Cardiac ventricle fibroblast (primary cell): ENCODE measurements at places on chromosomes 1 and 21. TPM values are rescaled to one million over a fixed set of nuclear protein-coding genes. Genes with fewer than 3 reads are reported as not detected.

Gene ZBTB37
- 3.4 and 3.6 TPM in 2 replicates for total RNA-seq

Gene ZFP69B
- 0.44 and 2.5 TPM in 2 replicates for total RNA-seq

Gene SLAMF9
- not detected in 2 replicates for total RNA-seq

Gene NUDT4B
- total RNA-seq = 17.1 and 19.0 TPM in 2 replicates
